ENCODE measurements at places on chromosomes 3 and 15. TPM values are rescaled to one million over a fixed set of nuclear protein-coding genes. Genes with fewer than 3 reads are reported as not detected.

The CEMIP gene
- under 0.01 TPM for total RNA-seq

DNA sequence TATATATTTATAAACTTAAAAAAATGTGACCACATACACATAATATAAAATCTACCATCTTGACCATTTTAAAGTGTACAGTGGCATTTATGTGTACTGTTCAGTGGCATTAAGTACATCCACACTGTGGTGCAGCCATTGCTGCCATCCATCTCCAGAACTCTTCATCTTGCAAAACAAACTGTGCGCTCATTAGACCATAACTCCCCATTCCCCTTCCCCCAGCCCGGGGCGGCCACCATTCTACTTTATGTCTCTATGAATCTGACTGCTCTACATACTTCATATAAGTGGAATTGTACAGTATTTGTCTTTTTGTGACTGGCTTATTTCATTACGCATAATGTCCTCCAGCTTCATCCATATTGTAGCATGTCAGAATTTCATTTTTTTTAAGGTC, 47.8 kb downstream of the CTXND1 start:
- DNase-seq, result no peak

DNA sequence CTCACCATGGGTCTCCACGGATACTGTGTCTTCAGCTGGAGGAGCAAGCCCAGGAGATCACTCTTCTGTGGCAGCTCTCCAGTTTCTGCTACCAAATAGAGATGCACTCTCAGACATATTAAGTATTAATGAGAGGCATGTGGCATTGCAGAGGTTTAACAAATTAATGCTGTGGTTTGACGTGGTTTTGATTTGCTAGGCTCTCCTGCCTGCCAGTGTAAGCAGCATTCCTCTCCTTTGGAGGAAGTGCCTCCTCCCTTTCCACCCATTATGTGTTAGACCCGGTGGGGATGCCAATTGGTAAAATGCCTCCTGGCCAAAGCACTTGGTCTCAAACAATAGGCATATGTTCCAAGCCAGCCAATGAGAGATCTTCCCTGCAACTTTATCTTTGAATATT, 124.8 kb downstream of the MYLK start:
- no peak for DNase-seq

DNA sequence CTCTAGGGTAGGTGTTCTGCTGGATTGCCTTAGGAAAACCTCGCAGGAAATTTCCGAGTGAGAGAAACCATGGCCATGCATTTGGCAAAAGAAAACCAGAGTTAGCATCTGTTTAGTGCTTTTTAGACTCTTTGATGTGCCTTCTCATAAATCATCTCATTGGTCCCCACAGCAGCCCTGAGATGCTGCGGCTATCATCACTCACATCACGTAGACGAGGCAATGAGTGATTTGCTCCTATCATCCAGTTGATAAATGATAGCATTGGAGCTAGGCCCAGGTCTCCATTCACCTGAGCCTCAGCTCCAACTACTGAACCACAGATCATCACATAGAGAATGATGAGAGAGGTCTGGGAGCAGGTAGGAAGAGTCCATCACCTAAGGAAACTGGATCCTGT, 111.1 kb downstream of the PDCD6IP start:
- no peak for DNase-seq

DNA sequence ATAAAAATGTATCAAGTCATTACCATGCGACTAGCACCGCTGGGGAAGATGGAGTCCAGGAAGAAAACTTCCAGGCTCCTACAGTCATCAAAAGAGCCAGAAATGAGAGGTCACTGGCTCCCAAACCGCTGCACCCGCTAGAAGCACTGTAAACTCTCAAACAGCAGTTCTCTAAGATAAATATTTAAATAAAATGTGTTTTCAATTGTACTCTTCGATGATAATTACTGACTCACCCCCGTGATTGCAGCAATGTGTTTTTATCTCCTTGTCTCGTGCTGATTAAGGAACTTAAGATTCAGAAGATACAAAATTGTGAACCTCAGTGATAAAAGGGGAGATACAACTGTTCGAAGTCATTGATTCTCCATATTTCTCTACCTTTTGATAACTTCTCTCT, 45.8 kb upstream of the FOXP1 start:
- DNase-seq, result no peak

Data from sigmoid colon (tissue), 7 donors.